ENCODE measurements at places on chromosomes 2 and 18.
A peak's percentile ranks its signal among the peaks of the same experiment; 100 is the strongest.

DNA sequence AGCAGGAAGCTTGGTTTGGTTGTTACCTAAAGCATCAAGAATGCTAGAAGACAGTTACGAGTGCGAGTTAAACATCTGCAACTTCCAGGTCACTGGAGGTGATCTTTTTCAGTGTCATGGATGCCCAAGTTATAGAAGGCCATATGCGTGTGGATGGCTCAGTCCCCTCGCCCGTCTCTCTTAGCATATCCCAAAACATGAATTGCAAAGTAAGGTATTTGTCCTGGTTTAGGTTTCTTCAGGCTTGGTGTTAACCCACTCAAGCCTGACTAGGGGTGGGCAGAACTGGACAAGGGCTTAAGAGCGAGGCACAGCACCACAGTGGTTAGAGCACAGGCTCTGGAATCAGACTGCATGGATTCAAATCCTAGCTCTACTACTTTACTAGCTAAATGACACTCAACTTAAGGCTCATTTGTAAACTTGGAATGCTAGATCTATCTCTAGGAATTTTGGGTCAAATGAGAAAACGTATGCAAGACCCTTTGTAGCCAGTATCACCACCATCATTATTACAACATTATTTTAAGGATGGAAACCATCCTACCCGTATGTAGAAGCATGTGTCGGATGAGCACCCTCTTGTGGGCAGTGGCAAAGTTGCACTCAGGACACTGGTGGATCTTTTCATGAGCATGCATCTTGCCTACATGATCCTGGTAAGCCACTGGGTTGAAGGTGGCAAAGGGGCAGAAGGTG lies 11.2 kb downstream of the ZNF142 start:
- no peak for DNase-seq

DNA sequence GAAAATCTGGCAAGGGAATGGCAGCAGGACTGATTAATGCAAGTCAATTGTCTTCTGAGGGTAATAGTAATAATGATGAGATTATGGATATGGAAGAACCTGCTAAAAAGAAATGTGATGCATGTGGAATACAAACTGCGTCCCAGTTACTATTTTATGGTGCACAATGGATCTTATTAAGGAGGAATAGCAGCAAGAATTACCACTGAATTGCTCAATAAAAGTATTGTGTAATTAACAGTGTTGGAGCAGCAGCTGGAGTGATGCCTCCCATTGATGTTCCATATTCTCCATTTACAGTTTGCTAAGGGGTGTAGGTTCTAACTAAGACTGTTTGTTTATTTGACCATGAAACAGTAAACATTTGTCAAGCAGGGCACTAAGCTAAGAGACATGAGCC lies 167.9 kb downstream of the HRH4 start:
- DNase-seq: no peak

- DNase-seq: no peak
These were observed 8.9 kb downstream of the TPO start for GRCh38 chr2:1422131-1422530.

GRCh38 chr2:9655441-9656269 lies 24.9 kb upstream of the YWHAQ start:
- no peak for DNase-seq

- DNase-seq: no peak
These were observed 192.0 kb upstream of the TANK start for GRCh38 chr2:160968183-160968582.

DNA sequence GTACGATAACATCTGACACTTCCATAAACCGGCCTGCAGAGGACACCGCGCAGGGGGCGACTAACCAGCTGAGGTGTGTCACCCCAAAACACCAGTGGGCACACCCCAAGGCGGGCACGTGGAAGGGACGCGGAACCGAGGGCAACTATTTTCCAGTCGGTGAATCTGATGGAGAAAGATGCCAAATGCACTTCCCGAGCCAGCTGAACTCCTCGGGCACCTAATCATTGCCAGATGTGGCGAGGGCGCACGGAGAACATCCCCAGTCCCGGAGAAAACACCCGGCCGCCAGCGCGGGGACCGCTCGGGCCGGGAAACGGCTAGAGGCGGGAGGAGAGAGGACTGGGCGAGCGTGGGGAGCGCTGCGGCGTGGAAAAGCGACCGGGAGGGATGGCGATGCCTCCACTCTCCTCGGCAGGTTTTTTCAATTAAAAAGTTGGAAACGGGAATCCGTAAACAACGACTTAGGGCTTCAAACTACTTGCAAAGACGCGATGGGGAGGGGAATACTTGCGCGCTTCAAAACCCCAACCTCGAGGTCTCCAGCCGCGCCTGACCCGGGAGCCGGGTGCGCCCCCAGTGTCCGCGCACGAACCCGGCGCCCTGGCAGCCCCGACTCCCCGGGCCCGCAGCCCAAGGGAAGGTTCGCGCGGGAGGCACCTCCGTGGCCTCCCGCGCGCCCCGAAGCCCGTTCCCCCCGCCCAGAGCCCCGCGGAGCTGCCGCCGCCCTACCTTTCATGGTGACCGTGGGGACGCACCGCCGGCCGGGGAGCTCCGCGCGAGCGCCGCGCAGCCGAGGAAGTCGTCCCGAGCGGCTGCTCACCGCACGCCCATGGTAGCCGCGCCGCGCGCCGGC lies 497 bp downstream of the COLEC12 start:
- DNase-seq: no peak

DNA sequence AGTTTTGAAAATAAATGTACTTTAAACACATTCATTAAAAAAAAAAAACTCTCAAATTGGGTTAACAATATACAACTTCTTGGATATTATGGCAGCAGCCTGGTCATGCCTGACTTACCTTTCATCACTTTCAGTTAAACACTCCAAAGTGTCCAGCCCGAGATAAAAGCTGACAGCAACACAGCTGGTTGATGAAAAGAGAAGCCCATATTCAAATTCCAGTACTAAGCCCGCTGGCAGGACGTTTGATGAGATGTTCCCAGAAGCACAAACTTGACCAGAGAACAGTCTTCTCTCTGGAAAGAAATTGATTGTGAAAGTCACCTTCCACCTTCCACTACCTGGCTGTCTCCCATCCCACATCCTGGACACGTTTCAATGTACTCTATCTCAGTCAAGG lies 586.3 kb downstream of the TDRD15 start:
- DNase-seq: no peak

DNA sequence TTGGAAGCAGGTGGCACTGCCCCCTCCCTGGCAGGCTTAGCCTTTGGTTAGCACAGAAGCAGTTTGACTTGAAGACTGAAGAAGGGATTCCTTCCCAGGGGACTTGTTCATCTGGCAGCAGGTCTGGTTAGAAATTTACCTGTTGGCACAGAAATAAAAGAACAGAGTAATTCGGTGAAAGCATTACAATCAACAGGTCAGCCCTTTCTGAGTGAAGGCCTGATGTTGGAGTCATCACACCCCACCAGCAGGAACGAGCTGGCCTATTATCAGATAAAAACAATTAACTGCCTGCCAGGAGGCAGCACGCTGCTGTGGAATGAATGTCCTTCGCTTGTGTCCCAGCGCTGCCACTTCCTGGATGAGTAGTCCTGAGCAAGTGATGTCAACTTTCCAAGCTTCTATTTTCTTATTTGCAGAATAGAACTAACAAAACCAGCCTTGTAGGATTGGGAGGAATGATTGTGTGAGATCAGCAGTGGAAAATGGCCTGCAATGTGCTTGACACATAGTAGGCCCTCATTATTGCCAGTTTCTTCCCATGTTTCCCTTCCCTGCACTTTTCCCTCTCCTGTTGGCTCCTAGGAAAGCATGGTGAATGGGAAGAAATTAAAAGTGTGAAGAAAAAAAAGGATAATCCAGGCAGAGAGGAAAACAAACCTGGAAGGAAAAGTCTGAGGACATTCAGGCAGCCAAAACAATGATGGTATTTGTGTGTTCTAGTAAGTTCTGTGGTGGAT lies 29.0 kb downstream of the LGALSL start:
- DNase-seq: peak; percentile 3

DNA sequence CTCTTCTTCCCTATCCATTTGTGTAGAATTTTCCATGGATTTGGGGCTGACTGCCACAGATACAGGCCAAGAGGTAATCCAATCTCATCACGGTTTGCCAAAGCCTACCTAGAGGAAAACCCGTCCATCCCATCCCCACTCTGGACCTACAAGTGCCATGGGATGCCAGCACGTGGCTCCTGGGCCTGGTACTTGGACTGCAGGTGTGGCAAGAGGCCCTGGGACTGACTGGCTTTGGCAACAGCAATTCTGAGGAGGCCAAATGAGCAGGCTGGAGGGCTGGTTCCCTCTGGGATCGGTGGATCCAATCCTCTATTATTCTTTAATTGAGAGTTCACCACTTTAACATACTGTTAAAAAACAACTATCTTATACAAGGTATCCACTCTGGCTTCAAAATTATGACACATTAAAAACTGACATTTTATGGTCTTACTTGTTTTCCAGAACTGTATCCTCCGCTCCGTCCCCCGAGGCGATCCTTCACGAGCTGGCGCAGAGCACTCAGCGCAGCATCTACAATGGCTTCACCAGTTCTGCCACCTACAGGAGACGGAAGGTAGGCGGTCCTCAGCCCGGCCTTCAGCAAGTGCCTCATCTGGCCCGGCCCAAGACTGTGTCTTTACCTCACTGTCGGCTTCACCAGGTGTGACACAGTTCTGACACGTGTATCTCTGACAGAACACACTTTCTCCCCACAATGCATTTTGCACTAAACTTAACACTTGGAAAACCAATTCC lies 19.8 kb downstream of the PDIA6 start:
- DNase-seq: no peak

DNA sequence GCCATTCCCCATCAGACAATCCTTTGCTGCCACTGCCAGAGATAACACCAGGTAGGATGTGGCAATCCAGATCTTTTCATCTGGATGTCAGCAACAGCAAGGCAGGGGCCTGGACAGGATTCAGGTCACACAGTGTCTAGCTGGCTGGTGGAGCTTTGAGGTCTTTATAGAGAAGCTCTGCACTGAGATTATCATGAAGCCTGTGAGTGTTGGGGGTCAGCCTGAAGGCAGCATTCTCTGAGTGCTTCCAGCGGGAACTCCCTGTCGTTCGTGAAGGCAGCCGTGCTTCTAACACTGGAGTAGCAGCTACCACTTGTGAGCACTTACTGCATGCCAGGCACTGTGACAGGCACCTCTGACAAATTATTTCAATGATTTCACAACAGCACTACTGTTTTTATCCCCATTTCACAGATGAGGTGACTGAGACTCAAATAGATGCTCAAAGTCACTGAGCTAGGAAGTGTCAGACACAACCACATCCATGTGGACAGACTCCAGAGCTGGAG lies 85.7 kb downstream of the SEMA4F start:
- DNase-seq: no peak

DNA sequence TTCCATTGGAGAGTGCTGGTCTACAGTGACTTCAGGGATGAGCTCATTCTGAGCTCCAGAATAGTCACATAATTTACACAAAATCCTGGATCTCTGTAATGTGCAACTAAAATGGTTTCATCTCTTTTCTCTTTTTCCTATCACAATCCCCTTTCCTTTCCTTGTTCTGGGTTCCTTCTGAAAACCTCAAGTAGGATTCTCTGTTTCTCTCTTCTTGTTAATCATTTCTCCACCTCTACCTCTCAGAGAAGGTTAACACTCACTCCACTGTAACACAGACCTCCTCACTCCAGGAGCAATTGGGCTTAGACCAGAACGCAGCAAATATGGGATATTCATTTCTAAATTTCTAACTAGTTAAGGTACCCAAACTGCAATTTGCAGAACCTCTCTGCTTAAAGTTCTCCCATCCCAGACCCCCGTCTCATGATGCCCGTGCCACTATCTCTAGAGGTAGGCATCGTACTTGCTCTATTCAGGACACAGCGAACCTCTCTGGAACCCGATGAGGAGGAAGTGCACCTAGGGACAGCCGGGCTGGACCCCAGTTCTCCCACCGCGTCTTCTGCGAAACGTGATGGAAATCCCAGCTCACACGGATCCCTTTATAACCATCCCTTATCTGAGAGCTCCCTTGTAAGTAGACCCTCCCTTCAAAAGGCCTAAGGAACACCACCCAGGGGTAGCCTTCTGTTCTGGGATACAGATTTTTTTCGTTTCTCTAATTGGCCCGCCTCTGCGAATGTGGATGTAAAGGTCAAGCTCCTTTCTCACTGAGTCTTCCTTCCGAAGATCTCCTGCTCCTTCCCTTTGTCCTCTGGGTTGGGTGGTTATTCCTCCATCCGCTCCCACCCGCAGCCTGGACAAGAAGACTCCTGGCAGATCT lies 1.3 kb downstream of the FOXI3 start:
- DNase-seq: no peak

- DNase-seq: no peak
These were observed 17.4 kb downstream of the CYTIP start for GRCh38 chr2:157426477-157426994.

DNA sequence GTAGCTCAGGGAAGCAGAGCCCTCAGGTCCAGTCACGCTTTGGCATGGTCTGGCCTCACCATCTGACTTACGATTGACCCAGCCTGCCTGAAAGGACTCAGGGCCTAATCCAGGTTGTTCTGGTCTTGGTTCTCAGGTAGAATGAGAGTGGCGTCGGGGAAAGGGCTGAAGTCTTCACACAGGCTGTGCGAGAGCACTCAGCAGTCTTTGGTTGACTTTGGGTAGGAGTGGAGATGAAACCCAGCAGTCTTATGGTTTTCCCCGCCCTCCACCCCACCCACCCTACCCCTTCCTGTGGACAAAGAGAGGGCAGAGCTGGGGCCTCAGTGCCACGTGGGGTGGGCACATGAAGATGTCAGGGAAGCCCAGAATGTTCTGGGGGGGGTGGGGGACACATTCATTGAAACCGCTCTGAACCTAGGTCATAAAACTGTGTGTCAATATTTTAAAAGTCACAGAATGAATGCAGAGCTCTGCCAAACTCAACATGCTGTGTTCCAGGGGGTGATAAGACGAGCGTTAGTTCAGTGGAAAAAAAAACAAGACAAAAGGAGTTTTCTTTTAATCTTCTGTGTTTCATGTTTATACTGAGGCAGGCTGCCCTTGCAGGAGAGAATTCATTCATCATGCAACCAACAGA lies 58.6 kb upstream of the ALPP start:
- no peak for DNase-seq

- DNase-seq: no peak
These were observed 151.7 kb upstream of the GLI2 start for GRCh38 chr2:120583851-120584570.

GRCh38 chr2:176063958-176064357 lies 19.8 kb downstream of the EVX2 start:
- DNase-seq: peak; percentile 29

- no peak for DNase-seq
These were observed 3.8 kb downstream of the TTC39C start for GRCh38 chr18:24018299-24018886.

- DNase-seq: no peak
These were observed 71.8 kb upstream of the SPRED2 start for GRCh38 chr2:65504201-65504600.

- DNase-seq: no peak
These were observed 109.4 kb upstream of the FANCL start for GRCh38 chr2:58350484-58350883.

- no peak for DNase-seq
These were observed 155.5 kb downstream of the TGIF1 start for GRCh38 chr18:3605486-3605952.

Data from NCI-H2029 (cell line).